EH (cell line): ENCODE measurements at places on chromosomes 12 and 14.

DNA sequence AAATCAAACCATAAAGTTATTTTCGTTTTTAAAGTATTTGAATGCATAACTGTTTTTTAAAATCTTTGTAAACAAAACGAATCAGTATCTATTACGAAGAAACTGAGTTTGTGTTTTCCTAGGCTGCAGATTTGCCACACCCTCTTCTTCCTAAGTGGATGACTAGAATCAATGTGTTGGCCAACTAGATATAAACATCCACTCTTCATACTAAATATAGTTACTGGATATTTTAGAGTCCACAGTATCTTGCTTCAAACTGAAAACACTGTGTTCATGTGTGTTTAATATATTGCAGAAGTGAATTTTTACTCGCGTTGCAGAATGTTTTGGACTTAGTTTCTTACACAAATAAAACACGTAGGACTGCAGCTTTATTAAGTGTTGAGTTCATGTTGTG is 63.2 kb downstream of the KLHL28 start:
- DNase-seq = peak; percentile 42

DNA sequence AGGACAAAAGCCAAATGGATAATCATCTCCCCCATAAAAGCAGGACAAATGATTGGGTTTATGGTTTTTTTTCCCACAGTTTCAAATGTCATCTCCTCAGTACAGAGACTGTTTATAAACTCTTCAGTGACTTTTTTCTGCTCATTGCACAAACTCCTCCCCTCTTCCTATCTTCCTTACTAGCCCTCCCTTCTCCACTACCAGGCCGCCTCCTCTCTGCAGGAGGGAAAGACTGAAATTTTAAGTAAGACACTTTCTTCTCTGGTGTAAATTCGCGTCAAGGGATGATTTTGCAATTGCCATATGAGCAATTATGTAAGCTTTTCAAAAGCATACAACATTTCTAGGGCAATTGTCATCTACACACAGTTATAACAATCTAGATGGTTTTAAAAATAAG is 37.0 kb downstream of the BTG1 start:
- peak; percentile 87 for DNase-seq

GRCh38 chr12:42565633-42566032 is 23.9 kb downstream of the PRICKLE1 start:
- peak; percentile 11 for DNase-seq

DNA sequence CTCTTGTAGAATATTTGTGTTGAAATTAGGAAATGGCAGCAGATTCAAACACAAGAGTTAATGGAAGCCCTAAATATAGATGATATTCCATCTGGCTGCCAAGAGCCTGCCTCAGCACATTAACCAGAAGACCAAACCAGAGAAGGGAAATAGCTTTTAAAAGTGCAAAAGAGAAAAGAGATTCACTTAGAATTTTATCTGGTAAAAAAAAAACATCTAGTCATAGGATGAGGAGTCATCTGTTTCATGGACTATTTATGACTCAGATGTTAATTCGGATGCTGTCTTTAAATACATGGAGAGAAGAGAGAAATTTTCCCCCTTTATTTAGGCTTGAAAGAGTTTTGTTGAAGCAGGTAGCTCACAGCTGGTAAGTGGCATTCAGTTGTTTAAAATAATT is 201.6 kb upstream of the NUDT4 start:
- peak; percentile 86 for DNase-seq

GRCh38 chr12:116813271-116814041 is 67.8 kb downstream of the HRK start:
- no peak for DNase-seq

- no peak for DNase-seq
Observed at GRCh38 chr12:122724641-122725243, 5.9 kb downstream of the HCAR1 start.

GRCh38 chr14:65302571-65303189 is 109.8 kb upstream of the FUT8 start:
- DNase-seq = no peak

DNA sequence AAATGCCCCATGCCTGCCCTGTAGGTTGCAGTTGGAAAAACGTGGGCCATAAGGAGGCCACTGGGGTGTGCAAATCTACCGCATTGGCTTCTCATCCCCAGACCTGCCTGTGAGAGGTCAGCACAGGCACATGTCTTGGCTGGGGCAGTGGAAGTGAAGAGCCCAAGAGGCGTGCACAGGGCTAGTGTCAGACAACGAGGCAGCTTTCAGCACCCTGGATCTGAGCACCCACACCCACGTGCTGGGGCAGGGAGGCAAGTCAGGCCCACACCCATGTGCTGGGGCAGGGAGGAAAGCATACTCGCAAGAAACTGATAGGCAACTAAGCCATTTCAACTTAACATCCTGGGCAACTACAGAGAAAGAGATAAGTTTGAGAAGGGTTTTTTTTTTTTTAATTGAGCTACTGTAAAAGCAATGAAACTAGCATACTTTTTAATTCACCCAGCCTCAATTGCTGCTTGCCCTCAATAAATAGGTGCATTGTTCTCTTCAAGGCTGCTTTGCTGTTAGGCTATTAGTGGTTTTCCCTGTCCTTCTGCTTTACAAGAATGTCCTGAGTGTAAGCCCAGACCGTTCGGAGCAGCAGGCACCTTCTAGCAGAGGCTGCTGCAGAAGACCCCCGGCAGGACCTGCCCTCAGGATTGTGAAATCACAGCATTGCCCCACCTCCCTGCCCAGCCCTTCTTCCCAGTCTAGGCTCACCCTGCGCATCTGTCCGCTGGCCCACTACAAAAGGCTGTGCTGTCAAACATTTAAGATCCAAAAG is 355.3 kb upstream of the FKBP4 start:
- DNase-seq = no peak

DNA sequence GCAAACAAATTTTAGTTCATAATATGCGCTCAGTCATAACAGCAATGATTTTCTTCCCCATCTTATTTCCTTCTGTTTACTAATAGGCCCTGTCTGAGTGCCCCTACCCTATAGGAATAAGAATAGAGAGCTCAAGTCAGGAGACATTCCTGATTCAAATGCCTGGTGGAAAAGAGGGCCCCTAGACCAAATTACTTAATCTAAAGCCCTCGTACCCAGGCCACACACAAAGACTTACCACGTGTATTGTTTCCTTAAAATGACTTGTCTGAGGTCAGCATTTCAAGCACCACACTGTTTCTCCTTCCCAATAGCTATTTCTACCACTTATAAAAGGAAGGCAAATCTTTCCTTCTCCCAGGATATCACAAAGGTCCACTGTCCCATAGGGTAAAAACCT is 314.9 kb upstream of the TMTC1 start:
- no peak for DNase-seq

GRCh38 chr12:5134861-5135525 is 91.3 kb downstream of the KCNA5 start:
- peak; percentile 45 for DNase-seq

DNA sequence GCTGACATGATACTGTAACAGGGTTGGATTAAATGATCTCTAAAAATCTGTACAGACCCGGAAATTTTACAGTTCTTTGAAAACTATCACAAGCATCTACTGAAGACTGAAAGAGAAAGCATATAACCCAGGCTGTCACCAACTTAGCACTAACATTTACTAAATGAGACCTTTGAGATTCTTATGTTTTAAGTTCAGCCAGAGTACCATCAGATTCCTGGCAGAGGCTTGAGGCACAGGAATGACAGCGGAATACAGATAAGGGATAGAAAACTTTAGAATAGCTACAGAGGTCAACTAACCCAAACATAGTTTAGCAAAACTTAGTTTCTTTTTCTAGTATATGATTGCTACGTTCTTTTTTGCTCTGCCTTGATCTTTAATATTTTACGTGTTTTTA is 91.6 kb upstream of the FERMT2 start:
- peak; percentile 62 for DNase-seq

GRCh38 chr14:50605766-50606165 is 45.8 kb downstream of the ATL1 start:
- DNase-seq = peak; percentile 50

DNA sequence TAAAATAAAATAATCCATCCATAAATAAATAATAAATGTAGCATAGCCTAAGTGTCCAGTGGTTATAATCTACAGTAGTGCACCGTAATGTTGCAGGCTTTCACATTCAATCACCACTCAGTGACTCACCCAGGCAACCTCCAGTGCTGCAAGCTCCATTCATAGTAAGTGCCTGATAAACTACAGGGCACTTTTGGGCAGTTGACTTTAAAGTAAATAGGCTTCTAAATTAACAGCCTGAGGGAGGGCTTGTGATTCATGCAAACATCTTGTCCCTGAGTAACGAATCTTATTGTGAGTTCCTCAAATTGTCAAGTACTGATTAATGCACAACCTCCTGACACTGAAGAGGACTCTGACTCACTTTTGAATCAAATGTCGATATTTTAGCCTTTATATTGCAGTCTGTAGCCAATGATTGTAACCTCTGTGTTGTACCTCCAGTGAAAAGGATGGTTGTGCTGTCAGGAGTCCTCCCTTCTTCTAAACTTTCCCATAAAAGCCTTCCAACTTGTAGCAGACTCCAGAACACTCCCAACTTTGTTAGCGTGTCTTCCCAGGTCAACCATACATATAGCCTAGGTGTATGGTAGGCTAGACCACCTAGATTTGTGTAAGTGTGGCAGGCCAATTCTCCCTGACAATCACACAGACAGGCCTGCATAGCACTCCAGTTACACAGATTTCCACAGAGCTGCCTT is 55.0 kb upstream of the BICD1 start:
- peak; percentile 99 for DNase-seq

- DNase-seq = no peak
Observed at GRCh38 chr12:50132505-50133135, 20.6 kb downstream of the COX14 start.

DNA sequence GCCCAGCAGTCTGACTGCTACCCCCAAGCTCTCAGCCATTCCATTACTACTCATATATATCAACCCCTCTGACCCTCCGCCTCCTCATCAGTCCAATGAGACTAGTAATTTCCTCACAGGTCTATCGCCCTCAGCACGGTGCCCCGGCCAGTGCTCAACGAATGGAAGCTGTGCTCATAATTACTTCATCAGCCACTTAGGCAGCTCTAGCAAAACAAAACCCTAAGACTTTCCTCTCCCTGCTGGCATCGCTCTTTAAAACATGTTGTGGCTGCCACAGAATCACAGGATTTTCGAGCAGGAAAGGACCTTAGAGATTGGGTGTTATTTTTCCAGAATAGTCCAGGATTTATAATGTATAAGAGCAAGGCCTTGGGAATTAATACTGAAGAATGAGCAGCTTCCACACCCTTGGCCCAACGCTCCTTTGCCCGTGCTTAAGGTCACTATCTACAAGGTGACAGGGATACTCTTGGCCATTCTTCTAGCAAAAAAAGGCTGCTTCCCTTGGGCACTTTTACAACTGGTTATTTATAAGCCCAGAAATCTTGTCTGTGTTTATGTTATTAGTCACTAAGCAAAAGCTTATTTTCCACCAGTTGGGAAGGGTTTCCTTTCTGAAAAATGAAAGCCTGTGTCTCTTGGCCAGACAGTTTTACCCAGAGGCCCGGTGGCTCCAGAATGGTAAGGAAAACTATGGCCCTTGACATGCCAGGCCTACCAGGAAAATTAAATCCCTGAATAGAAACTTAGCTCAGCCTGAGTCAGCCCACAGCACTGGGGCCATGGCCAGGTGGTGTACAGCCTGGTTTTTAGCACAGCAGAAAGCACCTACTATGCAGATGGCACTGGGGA is 47.9 kb downstream of the NUAK1 start:
- DNase-seq = peak; percentile 97

DNA sequence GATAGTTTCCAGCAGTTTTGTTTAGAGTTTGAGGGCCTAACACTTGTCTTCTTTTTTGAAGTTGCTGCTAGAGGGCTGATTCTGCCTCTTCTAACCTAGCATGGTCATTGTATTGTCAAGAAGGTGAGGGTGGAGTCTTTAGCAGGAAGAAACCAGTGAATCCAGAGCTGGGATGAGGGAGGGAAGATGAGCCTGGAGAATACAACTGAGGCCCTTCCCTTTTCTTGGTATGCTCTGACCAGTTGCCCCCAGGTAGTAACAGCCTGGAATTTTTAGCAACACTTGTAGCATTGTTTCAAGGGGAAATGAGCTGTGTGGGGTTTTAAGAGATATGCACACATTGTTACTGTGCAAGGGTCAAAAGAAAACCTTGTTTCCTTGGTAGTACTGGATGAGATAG is 9.0 kb downstream of the FLVCR2 start:
- DNase-seq = no peak

DNA sequence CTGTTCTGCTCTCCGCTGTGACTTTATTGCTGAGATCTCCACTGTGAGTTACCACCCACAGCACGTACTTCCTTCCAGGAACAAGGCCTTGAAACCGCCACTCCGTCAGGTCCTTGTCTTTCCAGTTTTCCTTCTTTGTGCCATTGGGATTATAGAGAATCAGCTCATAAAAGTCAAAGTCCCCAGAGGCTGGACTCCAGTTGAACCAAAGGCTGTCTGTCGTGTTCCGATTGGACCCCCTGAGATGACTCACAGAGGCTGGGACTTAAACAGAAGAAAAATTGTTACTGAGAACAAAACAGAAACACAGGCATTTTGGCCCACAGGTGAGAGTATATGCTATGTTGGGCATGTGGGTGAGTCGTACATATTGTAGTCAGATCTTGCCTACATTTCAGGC is 76.6 kb downstream of the PTPRB start:
- DNase-seq = no peak

DNA sequence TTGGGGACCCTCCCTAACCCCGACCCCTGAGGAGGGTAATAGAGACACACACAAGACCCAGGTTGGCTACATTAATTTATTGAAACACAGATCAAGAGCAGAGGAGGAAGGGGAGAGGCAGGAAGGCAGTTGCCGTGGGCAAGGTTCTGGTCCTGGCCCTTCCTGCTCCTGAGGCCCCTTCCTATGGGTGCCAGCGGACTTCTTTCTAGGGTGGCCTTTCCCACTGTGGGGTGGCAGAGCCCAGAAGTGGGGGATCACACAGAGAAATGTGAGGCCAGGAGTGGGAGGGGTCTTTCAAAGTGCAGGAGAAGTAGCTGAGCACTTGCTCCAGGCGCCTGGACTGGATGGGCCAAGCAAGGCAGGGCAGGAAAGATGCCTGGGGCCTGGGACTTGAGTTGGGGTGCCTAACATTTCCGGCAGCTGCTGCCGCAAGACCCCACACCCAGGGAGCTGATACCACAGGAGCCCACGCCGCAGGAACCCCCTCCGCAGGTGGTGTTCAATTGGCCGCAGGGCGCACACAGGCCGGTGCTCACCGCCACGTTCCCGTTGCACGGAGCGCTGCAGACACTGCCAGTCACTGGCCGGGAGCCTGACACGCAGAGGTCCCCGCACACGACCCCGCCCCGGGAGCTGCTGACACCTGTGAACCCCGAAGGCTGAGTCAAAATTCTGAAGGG is 5.3 kb downstream of the KRT81 start:
- no peak for DNase-seq

- DNase-seq = peak; percentile 67
Observed at GRCh38 chr12:77062846-77063461, 2.4 kb downstream of the E2F7 start.

- no peak for DNase-seq
Observed at GRCh38 chr12:6891646-6892001, 13.0 kb upstream of the LRRC23 start.
